ENCODE measurements at places on chromosomes 1 and 21. TPM values are rescaled to one million over a fixed set of nuclear protein-coding genes. Genes with fewer than 3 reads are reported as not detected.

DNA sequence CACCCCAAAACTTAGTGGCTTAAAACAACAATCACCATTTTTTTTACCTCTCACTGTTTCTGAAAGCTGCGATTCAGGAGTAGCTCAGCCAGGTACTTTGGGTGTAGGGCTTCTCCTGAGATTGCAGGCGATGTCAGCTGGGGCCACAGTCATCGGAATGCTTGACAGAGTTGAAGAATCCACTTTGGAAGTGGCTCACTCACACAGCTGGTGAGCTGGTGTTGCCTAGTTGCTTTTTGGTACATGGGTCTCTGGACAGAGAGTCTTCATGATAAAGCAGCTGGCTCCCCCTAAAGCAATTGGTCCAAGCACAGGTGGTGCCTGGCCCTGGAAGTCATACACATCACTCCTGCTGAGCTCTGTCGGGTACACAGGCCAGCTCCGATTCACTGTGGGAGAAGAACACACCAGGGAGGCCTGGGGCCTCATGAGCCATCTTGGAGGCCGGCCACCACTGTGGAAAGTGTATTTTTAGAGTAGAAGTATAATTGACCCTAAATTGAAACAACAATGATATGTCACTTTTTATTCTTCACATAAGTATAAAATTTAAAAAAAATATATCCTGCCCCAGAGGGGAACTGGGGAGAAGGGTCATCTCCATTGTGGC, 75.2 kb upstream of the GALNT2 start:
- no peaks in the 10 kb centered on the region for H3K27me3 ChIP-seq
- H3K36me3 ChIP-seq: no peaks in the 10 kb centered on the region
- H3K4me1 ChIP-seq: no peaks in the 10 kb centered on the region
- H3K4me3 ChIP-seq: no peak overlapping the region
- H3K27ac ChIP-seq: no peak overlapping the region

FTCD gene
- total RNA-seq: 0.78 TPM

GRCh38 chr1:25936947-25937346, 30.7 kb upstream of the STMN1 start:
- H3K4me1 ChIP-seq: no peaks in the 10 kb centered on the region
- no peaks in the 10 kb centered on the region for H3K36me3 ChIP-seq
- no peak for DNase-seq
- no peak overlapping the region for H3K4me3 ChIP-seq
- no peak overlapping the region for H3K27ac ChIP-seq

DNA sequence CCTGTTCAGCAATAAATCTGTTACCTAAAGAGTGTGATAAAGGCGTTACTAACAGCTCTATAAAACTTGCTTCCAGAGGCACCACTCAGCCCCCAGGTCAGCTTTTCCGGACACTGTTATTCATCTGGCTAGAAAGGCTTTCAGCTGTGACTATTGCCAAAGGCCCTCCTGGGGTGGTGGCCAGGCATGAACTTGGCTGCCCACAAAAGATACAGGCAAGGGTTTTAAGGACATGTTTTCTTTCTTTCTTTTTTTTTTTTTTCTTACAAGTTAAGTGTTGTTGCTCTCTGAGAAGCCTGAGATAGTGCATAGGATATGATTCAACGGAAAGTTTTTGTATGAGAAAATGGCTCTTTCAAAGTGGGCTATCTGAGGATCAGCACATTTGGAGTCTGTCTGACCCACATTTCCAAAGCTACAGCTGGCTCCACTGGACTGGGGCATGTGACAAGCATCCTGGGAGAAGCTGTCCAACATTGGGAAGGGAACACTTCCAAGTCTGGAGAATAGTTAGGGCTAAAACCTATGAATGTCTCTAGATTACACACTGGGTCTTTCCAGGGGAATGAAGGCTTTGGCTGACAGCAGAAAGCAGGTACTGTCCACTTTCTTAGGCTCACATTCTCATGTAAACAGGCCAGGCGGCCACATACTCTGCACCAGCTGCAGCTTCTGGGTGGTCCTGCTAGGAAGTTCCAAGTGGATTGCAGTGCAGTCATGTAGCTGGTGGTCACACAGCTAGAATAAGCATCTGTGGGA, 639.7 kb downstream of the LMO4 start:
- no peaks in the 10 kb centered on the region for H3K36me3 ChIP-seq
- peak overlapping the region; percentile 75 for H3K27ac ChIP-seq
- H3K4me3 ChIP-seq: no peak overlapping the region
- peaks cover 14% of the 10 kb centered on the region for H3K4me1 ChIP-seq

GRCh38 chr1:6241107-6241886, 2.7 kb upstream of the HES3 start:
- H3K27me3 ChIP-seq: peaks cover 36% of the 10 kb centered on the region
- H3K36me3 ChIP-seq: no peaks in the 10 kb centered on the region
- H3K4me1 ChIP-seq: no peaks in the 10 kb centered on the region
- no peak overlapping the region for H3K27ac ChIP-seq
- H3K4me3 ChIP-seq: no peak overlapping the region

BEST4 gene
- not detected for total RNA-seq

DNA sequence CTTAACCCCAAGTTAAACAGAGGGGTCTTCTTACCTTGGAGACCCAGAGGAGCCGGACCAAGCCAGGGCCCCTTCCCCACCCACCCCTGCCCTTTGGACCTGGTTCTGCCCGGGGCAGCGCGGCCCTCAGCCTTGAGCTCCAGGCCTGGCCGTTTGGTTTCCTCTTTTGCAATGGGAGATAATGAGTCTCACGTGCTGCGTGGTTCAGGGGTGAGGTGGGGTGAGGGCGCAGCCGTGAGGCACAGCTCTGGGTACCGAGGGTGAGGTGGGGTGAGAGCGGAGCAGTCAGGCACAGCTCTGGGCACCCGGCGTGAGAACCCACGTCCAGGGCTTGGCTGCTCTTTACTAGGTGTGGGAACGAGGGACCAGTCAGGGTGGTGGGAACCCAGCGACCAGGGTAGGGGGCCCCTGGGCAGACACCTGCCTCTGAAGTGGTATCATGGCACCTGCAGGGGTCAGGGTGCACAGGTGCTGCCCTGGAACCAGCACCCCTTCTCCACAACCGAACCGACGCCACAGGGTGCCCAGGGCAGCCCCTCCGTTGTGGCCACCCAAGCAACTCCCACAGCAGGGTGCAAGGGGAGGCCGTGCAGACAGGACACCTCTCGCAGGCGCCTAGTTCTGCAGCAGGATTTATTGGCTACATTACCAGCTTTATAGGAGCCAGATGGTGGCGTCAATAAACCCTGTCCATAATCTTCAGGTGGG, 182.2 kb downstream of the PRDM16 start:
- no peaks in the 10 kb centered on the region for H3K27me3 ChIP-seq
- H3K4me3 ChIP-seq: no peak overlapping the region
- H3K36me3 ChIP-seq: no peaks in the 10 kb centered on the region
- no peak for DNase-seq
- H3K4me1 ChIP-seq: no peaks in the 10 kb centered on the region
- H3K27ac ChIP-seq: no peak overlapping the region

DNA sequence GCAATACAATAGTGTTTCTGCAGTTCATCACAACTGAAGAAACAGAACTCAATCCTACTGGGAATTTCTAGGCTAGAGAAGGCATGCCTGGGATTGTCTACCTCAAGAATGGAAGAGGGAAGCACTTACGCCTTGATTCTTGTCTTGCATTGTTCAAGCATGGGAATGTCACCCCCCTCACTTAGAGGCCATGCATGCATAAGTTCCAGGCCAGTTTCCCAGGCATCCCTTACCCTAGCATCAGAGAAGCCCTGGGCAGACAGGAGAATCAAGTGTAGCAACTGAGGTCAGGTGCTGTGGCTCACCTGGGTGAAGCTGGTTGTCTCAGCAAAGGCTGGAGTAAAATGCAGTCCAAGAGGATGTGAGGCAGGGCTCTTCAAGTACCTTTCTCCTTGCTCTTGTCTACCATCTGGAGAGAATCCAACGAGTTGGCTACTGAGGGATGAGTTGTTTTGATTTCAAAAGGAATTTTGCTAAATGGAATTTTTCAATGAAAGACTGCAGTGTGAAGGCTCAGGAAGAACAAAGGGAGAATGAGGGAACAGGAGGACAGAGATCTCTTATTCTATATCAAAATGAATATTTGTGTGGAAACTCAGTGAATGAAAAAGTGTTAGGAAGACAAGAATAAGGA, 174.3 kb downstream of the NEK7 start:
- no peak overlapping the region for H3K27ac ChIP-seq
- H3K4me1 ChIP-seq: no peaks in the 10 kb centered on the region
- no peaks in the 10 kb centered on the region for H3K27me3 ChIP-seq
- no peaks in the 10 kb centered on the region for H3K36me3 ChIP-seq
- DNase-seq: no peak
- no peak overlapping the region for H3K4me3 ChIP-seq

DNA sequence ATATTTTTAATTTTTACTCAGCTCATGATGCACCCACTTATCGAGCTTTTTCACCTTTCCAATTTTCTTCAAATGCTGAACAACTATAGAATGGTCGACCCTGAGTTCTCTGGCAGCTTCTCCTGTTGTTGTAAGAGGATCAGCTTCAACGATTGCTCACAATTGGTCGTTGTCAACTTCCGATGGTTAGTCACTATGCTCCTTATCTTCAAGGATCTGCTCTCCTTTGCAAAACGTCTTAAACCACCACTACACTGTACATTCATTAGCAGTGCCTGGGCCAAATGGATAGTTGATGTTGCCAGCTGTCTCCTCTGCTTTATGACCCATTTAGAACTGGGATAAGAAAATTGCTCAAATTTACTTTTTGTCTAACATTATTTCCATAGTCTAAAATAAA, 385.9 kb upstream of the LYPLAL1 start:
- no peak for DNase-seq
- no peak overlapping the region for H3K27ac ChIP-seq
- H3K36me3 ChIP-seq: no peaks in the 10 kb centered on the region
- H3K4me1 ChIP-seq: peaks cover 3% of the 10 kb centered on the region
- no peak overlapping the region for H3K4me3 ChIP-seq
- no peaks in the 10 kb centered on the region for H3K27me3 ChIP-seq

GRCh38 chr1:22123071-22123390, 19.9 kb downstream of the WNT4 start:
- H3K27me3 ChIP-seq: no peaks in the 10 kb centered on the region
- no peaks in the 10 kb centered on the region for H3K36me3 ChIP-seq
- H3K4me1 ChIP-seq: peaks cover 7% of the 10 kb centered on the region
- no peak overlapping the region for H3K4me3 ChIP-seq

GRCh38 chr1:147243228-147243685, 773 bp downstream of the CHD1L start:
- no peaks in the 10 kb centered on the region for H3K36me3 ChIP-seq
- H3K4me3 ChIP-seq: peak overlapping the region; percentile 85
- no peaks in the 10 kb centered on the region for H3K27me3 ChIP-seq
- DNase-seq: peak; percentile 18
- peaks cover 24% of the 10 kb centered on the region for H3K4me1 ChIP-seq

KCNJ9 gene
- not detected for total RNA-seq

GRCh38 chr1:202765721-202766120, 42.5 kb downstream of the KDM5B start:
- H3K27me3 ChIP-seq: no peaks in the 10 kb centered on the region
- H3K27ac ChIP-seq: no peak overlapping the region
- no peak overlapping the region for H3K4me3 ChIP-seq

CFH gene
- total RNA-seq: 422 TPM

DNA sequence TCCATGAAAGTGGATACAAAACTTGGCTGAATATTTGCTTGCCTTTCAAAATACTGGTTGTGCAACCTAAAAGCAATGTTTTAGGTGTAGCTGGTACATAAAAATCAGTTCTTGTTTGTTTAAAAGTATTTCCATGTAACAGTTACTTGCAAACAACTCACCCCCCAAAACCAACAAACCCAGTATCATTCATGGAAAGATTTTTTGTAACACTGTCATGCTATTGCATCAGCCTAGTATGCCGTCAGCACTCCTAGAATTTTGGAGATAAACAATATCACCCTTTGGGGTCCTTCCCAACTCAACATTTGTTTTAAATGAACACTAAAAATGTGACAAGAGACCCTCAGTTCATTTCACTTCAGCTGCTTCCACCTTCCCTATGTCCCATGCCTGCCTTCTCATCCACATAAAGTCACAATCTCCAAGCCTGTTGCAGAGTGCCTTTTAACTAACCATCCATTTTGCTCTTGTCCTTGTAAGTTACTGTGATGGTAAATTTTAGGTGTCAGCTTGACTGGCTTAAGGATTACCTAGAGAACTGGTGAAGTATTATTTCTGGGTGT, 425.3 kb downstream of the DUSP10 start:
- H3K27ac ChIP-seq: no peak overlapping the region
- no peak overlapping the region for H3K4me3 ChIP-seq
- DNase-seq: no peak
- H3K4me1 ChIP-seq: no peaks in the 10 kb centered on the region
- H3K27me3 ChIP-seq: no peaks in the 10 kb centered on the region

DNA sequence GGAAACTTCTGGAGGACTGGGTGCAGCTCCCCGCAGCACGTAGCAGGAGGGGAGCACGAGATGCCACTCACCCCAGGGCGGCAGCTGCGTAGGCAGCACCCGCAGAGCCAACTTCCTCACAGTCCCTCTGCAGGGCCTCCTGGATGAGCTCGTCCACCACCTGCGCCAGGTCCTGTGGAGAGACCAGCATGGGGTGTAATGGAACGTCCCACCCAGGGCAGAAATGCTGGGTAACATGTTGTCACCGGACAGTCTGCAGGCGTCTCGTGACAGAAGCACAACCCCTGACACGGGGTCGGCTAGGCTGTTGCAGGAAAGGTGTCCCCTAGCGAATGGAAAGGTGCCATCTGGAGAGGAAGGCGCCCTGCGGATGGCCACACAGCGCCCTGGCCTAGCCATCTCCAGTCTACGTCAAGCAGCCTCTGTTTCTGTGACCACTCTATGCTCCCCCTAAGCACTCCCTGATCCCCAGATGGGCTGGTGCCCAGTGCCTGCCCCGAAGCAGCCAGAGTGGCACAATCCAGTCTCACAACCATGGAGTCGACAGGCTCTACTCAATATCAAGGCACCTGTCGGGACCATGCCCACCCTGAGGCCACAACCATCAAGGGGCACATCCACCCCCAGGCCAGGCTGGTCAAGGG, 21.2 kb downstream of the MCM3AP start:
- peaks cover 79% of the 10 kb centered on the region for H3K36me3 ChIP-seq
- H3K27me3 ChIP-seq: no peaks in the 10 kb centered on the region
- H3K4me1 ChIP-seq: no peaks in the 10 kb centered on the region
- no peak overlapping the region for H3K27ac ChIP-seq
- no peak overlapping the region for H3K4me3 ChIP-seq

GRCh38 chr1:147762233-147763024, 2.0 kb upstream of the GJA5 start:
- H3K4me1 ChIP-seq: peaks cover 3% of the 10 kb centered on the region
- no peak for DNase-seq
- H3K4me3 ChIP-seq: no peak overlapping the region
- H3K27ac ChIP-seq: no peak overlapping the region
- H3K36me3 ChIP-seq: no peaks in the 10 kb centered on the region
- no peaks in the 10 kb centered on the region for H3K27me3 ChIP-seq

- no peak overlapping the region for H3K4me3 ChIP-seq
- H3K27ac ChIP-seq: no peak overlapping the region
- no peaks in the 10 kb centered on the region for H3K27me3 ChIP-seq
Measured at GRCh38 chr1:6777813-6778212, 7.4 kb upstream of the CAMTA1 start.

DNA sequence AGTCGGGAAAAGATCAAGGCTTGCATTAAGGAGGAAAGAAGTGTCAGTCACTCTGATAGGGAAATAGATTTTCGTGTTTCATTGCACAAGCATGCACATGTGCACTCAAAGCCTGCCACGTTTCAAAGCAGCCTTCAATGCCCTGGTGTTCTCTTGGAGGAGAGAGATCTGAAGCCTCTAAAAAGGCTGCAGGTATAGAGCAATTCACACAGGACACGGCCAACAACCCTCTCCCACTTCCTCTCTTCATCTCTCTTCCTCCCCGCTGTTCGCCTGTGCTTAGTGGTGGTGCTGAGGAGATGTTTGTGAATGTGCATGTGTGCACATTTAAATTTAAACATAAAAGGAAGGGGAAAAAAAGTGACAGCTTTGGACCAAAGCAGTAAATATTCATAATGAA, 117.7 kb downstream of the NUF2 start:
- no peak overlapping the region for H3K4me3 ChIP-seq
- no peaks in the 10 kb centered on the region for H3K27me3 ChIP-seq
- H3K36me3 ChIP-seq: no peaks in the 10 kb centered on the region
- DNase-seq: no peak
- H3K4me1 ChIP-seq: no peaks in the 10 kb centered on the region
- no peak overlapping the region for H3K27ac ChIP-seq

BSND gene
- total RNA-seq: not detected

All from thyroid gland (tissue), 4 donors.